ENCODE measurements at places on chromosomes 5 and 9.

DNA sequence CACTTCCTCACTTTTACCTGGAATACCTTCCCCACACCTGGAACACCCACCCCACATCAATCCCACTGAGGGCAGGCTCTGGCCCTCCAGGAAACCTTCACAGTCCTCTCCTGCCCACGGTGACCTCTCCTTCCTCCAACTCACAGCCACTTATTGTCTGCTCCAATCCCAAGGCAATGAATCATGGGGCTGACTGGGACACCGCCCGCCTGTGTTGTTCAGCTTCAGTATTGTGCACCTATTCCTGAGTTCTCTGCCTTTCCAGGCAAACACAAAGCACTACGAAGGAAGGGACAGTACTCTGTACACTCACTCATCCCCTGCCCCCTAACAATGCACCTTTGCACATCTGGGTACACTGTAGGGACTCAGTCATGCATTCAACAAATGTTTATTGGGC lies 7.3 kb downstream of the PCDH1 start:
- no peak for DNase-seq

DNA sequence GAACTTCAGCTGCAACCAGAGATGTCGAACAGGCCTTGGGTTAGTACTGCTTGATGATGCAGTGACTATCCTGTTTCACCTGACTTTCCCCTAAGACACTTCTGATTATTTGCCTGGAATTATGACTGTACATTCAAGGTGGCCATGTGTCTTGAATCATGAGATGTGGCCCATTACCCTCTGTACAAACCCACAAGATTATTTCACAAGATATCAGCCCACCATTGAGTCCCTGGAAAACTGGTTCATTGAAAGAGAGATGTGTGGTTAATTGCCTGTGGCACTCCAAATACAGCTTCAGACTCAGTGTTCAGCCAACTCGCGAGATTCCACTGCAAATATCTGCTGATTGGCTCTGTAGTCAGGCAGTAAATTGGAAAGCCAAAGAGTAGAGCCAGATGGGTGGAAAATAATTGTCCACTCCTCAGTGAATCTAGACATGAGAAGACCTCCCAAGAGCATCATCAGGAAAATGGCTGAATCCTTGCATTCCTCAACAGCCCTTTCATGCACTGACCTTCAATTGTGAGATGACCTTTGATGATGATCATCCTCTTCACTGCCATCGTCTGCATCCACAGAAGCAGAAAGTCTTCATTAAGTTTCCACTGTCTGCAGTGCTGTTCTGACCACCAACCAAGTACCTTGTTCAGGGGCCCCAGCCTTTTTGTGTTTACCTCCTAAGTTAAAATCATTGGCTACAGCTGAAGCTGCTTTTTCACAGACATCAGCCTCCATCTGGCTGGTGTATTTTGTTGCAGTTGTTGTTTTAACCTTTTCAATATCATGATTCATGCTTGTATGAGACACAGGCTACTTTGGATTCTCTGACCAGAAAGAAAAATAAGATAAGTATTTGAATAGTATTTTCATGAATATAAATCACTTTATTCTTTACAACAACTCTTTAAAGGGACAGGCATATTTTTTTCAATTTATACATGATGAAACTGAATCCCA lies 75.2 kb downstream of the ESM1 start:
- no peak for DNase-seq

DNA sequence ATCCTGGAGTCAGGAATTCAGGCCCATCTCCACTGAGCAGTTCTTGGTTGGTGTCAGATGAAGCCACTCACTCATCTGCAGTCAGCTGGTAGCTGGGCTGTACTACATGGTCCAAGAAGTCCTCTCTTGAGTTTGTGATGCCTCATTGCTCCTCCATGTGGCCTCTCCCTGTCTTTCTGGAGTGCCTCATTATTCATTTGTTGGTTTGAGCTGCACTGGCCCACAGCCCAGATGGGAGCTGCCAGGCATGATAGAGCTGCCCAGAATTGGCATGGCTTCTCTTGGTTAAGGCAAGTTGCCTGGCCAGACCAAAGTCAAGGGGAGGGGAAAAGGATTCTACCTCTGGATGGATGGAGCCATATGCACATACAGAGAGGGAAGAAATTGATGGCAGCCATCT lies 8.0 kb downstream of the PTCD2 start:
- DNase-seq: peak; percentile 99

- no peak for DNase-seq
Observed at GRCh38 chr9:121751686-121752445, 100.4 kb downstream of the DAB2IP start.

DNA sequence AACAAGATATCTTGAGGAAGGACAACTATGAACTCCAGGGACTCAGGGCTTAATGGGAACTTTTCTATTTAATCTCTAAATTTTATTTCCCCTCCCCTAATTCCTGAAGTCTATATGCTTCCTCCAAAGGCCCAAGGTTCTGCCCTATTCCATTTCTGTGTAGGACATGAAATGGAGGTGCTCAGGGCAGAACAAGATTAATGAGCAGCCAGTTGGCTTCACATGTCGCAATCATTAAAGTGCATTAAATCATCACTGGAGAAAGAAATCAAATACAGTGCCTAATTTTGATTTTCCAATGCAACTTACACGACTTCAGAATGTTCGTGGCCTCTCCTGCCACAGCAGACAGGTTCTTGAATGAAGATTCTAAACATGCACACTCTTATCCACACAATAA lies 862.1 kb downstream of the PTPRD start:
- no peak for DNase-seq

DNA sequence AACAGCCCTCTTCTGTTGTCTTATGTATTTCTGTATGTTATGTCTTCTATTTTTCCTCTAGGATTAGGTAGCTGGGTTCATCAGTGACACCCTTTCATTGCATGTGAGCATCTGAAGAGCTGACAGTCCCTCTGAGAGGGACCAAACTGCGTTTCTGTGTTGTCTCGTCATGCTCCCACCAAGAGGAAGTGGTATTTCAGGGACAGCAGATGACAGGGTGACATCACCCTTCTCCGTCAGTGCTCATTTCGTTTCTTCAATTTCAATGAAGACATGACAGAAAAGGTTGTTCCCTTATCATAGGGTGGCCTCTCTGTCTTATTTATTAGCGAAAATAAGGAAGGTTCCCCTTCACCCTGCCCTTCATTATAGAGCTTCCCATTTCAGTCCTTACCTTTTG lies 225.9 kb upstream of the NR4A3 start:
- no peak for DNase-seq

DNA sequence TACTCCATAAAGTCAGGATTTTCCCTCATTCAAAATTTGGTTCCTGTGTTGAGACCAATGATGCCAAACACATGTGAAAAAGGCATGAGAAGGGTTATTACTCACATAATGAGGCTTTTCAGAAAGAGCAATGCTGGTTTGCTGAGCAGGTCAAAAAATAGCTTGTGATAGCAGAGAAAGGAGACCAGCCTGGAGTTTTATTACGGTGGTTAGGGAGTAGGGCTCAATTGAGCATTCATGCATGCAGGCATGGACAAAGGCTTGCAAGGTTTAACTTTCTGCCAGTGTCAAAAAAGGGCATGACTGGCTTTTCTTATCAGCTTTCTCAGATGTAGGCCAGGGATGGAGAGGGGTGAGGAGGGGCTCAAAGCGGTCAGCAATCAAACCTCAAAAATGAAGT lies 628.3 kb downstream of the DNAH5 start:
- DNase-seq: no peak

DNA sequence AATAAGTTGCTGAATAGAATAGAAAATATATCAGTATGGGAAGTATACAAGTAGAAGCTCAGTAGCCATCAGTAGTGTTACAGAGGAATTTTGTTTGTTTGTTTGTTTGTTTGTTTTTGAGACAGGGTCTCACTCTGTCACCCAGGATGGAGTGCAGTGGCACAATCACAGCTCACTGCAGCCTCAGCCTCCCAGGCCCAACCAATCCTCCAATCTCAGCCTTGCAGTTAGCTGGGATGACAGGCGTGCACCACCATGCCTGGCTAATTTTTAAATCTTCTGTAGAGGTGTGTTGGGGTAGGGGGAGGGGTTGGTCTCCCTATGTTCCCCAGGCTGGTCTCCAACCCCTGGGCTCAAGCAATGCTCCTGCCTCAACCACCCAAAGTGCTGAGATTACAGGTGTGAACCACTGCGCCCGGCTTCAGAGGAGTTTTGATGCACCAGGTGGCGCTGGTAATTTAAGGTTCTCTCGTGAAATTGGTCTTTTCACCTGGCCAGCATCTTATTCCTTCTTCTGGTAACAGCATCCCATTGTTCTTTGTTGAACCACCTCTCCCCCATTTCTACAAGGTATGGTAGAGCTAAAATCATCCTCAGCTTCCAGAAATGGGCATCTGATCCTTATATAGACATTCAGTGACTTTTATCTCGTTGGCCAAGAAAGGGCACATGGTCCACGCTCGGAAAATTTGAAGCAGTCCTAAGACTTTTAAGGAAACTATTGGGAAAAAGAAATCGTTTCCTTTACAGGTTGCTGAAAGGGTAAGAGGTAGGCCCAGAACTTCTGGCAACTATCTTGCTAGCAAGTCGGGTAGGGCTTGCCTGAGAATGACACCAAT lies 157.1 kb downstream of the ARRDC3 start:
- no peak for DNase-seq

GRCh38 chr9:135376511-135377265 lies 102.9 kb upstream of the PPP1R26 start:
- peak; percentile 76 for DNase-seq

DNA sequence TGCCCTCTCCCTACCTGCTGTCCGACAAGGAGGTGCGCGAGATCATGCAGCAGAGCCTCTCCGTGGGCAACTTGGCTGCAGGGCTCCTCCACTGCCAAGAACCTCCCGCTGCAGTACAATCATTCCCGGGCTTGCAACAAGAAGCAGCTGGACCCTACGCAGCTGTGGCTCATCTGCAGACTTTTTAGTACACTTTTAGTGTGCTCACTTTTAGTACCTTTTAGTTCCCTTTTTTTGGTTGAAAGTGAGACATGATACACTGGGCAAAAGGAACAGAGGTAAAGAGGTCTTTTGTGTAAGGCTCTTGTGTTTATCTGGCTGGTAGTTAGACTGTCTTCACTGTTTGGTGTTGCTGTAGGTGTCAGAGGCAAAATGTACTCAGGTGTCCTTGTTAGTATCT lies 58.1 kb upstream of the SPTLC1 start:
- no peak for DNase-seq

DNA sequence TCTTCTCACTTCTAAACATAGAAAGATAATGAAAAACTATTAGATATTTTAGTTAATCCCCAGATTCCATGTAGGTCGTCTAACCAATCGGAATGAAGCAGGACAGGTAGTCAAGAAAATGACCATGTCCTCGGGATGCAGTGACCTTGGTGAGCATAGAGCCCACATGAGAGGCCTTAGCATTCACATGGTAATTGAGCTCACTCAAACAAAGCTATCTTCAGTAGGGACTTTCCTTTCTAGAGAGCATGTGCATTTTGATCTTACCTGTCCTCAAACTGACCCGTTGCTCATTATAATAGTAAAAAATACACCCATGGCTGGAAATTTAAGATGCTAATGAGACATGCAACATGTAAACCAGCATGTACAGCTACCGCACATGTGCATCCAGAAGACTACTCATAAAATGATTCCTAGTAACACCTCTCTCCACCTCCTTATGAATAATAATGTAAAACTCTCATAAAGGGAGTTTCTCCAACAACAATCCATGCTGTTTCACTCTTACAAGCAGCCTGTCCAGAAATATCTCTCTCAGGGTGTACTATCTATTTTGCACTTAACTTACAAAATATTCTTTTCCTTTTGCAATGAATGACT lies 274.0 kb upstream of the CDH9 start:
- no peak for DNase-seq

GRCh38 chr5:181188700-181189362 lies 16.2 kb downstream of the TRIM7 start:
- no peak for DNase-seq

GRCh38 chr5:75510836-75511434 lies 494 bp downstream of the CERT1 start:
- DNase-seq: no peak

GRCh38 chr5:169637549-169638121 lies 560 bp downstream of the DOCK2 start:
- no peak for DNase-seq

- no peak for DNase-seq
Observed at GRCh38 chr5:92561411-92561959, 1019.5 kb downstream of the NR2F1-AS1 start.

DNA sequence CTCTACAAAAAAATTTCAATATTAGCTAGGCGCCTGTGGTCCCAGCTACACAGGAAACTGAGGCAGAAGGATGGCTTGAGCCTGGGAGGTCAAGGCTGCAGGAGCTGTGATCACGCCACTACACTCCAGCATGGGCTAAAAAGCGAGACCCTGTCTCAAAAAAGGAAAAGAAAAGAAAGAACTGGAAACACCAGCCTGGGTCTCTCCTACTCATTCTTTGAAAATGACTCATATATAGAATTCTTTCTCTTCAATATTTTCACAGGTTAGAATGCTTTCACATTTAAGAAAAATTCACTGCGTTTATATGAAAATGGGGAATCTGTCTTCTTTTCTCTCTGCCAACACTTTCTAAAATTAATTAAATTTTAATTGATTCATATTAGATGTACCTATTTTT lies 115.6 kb downstream of the TRPM6 start:
- no peak for DNase-seq

- DNase-seq: no peak
Observed at GRCh38 chr5:140115186-140115500, 1.2 kb downstream of the PURA start.

- DNase-seq: no peak
Observed at GRCh38 chr5:69136293-69136692, 30.7 kb upstream of the CCNB1 start.

DNA sequence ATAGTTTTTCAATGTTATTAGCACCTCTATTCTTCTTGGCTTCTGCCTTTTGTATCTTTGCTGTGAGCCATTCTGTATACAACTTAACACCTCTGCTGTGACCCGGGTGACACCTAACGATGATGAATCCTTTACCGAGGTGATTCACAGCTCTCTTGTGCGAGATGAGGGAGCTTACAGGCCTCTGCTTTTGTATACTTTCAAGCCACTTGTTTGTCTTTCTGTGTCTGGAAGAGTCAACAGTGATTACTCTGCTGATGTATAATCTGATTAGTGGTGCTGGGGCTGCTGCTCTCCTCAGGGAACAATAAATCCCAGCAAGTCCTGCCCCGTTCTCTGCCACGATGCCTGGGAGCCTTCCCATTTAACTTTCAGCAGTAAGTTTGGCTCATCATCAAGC lies 442.9 kb upstream of the SGCD start:
- no peak for DNase-seq

DNA sequence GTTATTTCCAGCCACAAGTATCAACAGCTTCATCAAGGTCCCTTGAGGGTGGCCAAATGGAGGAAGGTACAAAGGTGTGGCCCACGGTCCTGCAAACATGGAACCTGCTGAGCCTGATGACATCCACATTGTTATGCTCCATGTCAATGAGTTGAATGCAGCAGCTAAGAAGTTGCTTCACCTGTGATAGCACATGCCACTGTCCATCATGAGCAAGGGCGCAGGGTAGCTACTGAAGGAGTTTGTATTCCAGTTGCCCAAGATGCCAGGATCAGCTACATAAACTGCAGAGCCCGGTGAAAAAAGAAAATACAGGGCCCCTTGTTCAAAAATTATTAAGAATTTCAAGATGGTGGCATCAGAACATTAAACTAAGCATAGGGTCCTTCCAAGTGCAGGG lies 24.2 kb downstream of the LSM11 start:
- no peak for DNase-seq
